Inflammatory macrophage treated with lipopolysaccharide for 1 hour (primary cell): ENCODE measurements at places on chromosomes 4 and X.

DNA sequence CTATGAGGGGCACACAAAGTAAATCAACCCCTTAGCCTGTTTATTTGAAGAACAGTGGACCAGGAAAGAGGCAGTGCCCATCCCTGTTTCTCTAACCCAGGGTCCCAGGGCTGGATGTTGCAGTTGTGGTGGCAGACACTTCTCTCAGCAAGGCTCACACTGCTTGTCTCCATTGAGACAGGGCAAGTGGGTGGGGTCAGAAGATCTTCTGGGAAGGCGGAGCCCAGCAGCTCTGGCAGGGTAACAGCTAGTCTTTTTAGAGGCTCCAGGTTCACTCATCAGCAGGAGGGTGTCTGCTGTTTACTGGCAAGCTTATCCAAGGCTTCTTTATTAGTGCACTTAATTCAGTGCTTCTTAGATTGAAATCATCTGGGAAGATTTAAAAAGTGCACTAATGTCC, 659.8 kb upstream of the DIPK2B start:
- DNase-seq, result no peak

DNA sequence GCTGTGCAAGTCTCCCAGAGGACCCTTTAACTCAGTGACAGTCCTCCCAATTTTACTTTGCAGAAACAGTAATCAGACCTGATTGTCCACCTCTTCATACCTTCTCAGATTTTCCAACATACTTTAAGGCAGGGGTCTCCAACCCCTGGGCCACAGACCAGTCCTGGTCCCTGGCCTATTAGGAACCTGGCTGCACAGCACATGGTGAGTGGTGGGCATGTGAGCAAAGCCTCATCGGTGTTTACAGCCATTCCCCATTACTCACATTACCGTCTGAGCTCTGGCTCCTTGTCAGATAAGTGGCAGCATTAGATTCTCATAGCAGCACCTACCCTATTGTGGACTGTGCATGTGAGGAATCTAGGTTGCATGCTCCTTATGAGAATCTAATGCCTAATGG, 74.3 kb downstream of the TECRL start:
- DNase-seq, result no peak

GRCh38 chr4:47715716-47716416, 122.0 kb downstream of the CORIN start:
- DNase-seq, result no peak

DNA sequence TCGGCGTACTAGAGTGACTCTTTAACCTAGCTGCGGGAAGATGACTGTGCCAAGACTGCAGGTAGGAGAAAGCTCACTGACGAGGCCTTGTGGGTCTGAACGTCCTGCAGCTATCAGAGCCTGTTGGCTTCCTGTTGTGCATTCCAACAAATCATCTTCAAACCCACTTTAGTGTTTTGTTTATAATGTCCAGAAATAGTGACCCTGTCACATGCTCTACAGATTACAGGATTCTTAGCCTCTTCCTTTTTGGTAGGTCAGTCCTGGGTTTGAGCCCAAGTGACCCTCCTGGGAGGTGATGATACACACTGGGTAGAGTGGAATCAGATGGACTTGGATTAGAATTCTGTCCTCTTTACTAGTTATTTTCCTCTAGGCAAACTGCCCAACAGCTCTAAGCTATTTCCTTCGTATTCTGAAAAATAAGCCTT, 33.2 kb downstream of the HTT start:
- DNase-seq, result no peak

- DNase-seq, result no peak
These were observed 148.8 kb downstream of the HNRNPD start for GRCh38 chr4:82225030-82225429.

DNA sequence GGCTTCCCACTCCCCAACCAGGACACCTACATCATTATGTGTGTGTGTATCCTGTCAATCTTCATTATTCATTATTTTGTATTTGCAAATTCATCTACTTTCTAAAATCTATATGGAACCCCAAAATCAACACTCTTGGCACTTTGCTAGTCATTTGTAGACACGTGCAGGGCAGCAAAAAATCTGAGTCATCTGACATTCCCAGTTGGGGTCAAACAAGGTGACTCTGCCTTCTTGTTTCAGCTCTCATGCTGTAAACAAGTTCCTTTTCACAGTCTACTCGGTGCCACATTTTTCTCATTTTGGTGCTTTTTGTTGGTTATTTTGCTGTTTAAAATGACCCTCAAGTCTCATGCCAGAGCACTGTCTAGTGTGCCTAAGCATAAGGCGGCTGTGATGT, 5.9 kb downstream of the MRFAP1L1 start:
- DNase-seq, result no peak
